ENCODE measurements at places on chromosomes 12 and 14. TPM values are rescaled to one million over a fixed set of nuclear protein-coding genes. Genes with fewer than 3 reads are reported as not detected.

DNA sequence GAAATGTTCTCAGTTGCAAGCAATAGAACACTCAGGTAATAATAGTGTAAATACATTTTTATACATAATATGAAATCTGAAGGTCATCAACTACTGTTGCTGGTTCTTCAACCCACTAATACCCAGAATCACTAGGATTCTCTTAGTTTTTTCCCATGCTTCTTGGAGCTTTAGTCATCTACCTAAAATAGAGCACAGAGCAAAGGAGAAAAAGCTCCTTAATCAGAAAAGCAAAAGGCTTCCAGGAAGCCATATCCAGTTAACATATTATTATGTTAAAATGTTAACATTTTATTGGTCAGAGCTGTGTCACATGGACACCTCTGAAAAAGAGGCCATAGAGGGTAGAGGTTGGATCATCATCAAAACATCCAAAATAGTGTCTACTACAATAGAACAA lies 57.0 kb downstream of the CCER1 start:
- DNase-seq = no peak

DNA sequence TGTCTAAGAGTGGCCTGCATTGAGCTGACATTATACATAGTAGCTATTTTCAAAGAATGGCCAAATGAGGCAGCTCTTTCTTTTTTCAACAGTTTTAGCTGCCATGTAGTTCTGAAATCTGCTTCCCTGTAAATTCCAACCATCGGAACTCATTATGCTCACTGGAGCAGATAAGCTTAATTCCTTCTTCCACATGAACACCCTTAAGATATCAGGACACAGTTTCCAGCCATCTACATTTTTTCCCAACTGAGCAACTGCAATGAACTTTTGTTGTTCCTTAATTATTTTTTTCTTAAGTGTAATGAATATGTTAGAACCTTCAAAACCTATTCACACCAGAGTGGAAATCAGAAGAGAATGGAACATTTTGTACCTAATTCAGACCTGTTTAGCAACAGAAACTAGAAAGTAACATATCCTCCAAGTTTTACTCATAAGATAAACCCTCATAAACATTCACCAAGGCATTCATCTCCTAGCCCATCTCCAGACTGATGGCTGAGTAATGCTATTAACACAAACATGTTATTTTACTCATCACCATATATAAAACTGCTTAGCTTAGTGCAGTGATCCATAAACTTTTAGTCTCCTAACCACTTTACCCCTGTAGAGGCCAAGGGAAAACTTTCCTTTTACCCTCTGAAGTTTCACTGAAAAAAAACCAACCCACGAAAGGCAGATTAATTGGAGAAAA lies 296.1 kb upstream of the SYT1 start:
- DNase-seq = no peak

GRCh38 chr14:35969310-35969709 lies 143.2 kb downstream of the BRMS1L start:
- no peak for DNase-seq

DNA sequence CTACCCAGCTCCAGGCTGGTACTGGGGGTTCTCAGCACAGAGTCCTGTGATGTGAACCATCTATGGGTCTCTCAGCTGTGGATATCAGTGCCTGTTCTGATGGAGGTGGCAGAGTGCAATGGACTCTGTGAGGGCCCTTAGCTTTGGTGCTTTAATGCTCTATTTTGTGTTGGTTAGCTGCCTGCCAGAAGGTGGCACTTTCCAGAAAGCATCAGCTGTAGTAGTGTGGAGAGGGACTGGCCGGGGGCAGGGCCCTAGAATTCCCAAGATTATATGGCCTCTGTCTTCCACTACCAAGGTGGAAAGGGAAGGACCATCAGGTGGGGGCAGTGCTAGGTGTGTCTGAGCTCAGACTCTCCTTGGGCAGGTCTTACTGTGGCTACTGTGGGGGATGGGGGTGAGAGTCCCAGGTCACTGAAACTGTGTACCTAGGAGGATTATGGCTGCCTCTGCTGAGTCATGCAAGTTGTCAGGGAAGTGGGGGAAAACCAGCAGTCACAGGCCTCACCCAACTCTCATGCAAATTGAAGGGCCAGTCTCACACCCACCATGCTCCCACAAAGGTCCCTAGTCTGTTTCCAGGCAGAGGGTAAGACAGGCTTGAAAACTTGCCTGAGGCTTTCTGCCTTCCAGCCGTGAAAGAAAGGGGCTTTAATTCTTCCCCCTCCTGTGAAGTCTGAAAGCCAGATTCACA lies 878.1 kb downstream of the C12orf50 start:
- no peak for DNase-seq

- no peak for DNase-seq
Observed at GRCh38 chr14:50785457-50786063, 45.4 kb downstream of the NIN start.

- DNase-seq = no peak
Observed at GRCh38 chr12:74170645-74171477, 366.8 kb upstream of the ATXN7L3B start.

- no peak for DNase-seq
Observed at GRCh38 chr14:101301011-101301410, 260.3 kb upstream of the DIO3 start.

DNA sequence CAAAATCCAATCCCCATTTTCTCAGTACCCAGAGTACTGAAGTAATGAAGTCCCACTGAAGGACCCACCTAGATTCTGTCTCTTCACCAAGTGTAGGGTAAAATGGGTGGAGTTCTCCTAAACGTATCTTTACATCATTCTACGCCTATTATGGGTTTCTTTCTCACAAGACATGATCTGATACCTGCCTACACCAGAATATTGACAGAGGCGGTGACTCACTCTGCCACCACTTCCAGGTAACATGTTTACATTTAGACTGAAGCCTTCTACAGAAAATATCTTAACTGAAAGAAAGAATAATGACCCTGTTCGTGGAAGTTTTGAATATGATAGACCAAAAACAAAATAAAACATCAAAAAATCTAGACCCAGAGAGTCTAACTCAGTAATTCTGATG lies 89.8 kb downstream of the BTG1 start:
- DNase-seq = no peak

- DNase-seq = no peak
Observed at GRCh38 chr14:31068235-31068634, 42.1 kb upstream of the STRN3 start.

RDH16 gene
- total RNA-seq = 0.58 TPM

DNA sequence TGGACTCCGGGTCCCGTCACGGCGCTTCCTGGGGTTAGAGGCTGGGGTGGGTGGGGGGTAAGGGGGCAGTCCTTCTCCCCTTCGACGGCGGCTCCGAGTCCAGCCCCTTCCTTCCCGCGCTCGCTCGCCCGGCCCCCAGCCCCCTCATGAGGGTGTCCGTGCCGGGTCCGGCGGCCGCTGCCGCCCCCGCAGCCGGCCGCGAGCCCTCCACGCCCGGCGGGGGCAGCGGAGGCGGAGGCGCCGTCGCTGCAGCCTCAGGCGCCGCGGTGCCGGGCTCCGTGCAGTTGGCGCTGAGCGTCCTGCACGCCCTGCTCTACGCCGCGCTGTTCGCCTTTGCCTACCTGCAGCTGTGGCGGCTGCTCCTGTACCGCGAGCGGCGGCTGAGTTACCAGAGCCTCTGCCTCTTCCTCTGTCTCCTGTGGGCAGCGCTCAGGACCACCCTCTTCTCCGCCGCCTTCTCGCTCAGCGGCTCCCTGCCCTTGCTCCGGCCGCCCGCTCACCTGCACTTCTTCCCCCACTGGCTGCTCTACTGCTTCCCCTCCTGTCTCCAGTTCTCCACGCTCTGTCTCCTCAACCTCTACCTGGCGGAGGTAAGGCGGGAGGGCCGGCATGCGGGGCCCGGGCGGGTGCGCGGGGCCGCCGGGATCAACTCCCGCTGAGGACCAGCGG lies 500 bp downstream of the GPR137C start:
- DNase-seq = no peak

GRCh38 chr14:87971010-87971409 lies 22.0 kb downstream of the GALC start:
- no peak for DNase-seq

LRP1 gene
- total RNA-seq = 146 TPM

DNA sequence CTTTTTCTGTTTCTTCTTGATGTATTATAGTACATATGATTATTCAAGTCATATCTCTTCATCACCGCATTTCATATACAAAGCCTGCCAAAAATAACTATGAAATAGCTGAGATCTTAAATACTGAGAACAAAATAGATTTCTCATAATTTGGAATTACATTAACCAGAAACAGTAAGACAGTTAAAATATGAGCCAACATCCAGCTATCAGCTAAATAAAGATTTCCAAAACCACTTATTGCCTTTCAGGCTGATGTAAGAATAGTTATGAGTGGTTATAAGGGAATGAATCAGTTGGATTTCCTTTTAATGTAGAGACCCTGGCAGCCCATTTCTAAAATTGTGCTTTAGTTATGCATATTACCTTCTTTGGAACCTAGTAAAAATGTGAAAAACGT lies 47.4 kb downstream of the TMEM117 start:
- no peak for DNase-seq

KLHDC1 gene
- total RNA-seq = 21.6 TPM

DNA sequence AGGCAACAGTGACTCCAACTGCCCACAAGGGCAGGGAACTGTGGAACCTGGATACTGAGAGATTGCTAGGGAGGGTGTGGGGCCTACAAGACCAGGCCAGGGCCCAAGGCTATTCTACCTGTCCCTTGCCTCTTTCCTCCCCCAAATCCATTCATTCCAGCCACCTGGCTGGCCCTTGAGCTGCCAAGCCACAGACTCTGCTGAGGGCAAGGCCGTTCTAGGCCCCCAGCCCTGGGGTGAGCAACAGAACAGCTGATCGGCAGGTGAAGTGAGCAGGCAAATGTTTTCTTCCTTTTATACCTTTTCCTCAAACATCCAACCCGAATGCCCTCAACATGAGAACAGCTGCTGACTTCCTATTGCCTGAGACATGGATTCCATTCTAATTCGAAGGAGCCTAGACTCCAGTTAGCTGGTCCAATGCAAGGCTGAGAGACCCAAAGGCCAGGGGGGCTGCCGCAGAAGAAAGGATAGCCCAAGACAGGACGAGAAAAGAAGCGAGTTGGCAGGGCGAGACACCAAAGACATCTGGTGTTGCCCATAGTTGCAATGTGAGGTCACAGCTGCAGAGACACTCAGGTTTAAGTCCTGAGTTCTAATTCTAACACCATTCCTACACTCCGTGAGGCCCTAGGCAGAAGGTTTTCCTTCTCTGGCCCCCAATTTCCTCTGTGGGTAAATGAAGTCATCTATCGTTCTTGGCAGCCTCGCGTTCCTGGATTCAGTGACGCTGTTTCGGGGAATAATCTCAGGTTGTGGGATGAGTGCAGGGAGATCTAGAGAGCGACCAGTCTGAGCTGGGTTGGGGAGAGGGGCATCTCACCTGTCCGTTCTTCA lies 1.7 kb downstream of the C1QL4 start:
- no peak for DNase-seq

GRCh38 chr12:65152596-65152995 lies 16.8 kb upstream of the LEMD3 start:
- no peak for DNase-seq

TNS2 gene
- total RNA-seq = 57.9 TPM

GPD1 gene
- 2.2 TPM for total RNA-seq

RAD9B gene
- total RNA-seq = 2.1 TPM

DNA sequence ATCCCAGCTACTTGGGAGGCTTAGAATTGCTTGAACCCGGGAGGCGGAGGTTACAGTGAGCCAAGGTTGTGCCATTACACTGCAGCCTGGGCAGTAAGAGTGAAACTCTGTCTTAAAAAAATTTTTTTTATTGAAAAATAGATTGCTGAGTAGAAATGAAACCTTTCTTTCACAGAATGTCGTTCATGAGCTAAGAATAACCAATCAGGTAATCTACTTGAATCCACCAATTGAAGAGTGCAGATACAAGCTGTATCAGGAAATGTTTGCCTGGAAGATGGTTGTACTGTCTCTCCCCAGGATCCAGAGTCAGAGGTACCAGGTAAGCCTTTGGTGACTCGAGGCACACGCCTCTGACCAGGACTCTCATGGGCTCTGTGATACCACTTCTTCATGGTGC lies 27.0 kb downstream of the DYNC1H1 start:
- no peak for DNase-seq

DNA sequence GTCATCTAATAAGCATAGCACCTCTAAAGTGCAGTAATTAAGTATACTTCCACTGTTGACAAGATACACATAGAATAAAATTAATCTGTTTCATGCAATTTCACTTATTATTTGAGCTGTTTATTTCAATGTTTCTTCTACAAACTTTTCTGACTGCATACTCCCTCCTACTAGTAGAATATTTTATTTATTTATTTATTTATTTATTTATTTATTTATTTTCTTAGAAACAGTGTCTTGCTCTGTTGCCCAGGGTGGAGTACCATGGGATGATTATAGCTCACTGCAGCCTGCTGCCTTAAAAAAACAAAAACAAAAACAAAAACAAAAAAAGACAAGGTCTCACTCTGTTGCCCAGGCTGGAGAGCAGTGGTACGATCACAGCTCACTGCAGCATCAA lies 68.4 kb upstream of the KITLG start:
- no peak for DNase-seq

VASH1 gene
- 17.3 TPM for total RNA-seq

GDF3 gene
- not detected for total RNA-seq

CD163 gene
- total RNA-seq = 19.1 TPM

- no peak for DNase-seq
Observed at GRCh38 chr14:100239211-100239839, 381 bp downstream of the YY1 start.

DNA sequence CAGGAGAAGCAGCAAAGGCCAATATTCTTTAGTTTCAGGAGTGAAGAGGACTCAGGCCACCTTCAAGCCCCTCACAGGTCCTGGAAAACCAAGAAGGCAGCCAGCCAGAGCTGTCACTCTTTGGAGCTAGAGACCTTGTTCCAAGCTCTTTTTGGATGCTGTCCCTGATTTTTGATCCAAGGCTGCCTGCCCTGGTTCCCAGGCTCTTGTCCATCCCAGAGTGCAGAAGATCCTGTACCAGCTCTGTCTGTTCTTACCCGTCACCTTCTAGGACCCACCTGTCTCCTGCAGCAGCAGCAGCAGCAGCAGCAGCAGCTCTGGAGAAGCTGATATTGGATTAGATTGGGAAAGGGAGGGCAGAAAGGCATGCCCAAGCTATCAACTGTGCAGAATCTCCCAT lies 157.1 kb upstream of the NEDD1 start:
- no peak for DNase-seq

- peak; percentile 14 for DNase-seq
Observed at GRCh38 chr12:119208626-119209061, 29.9 kb downstream of the HSPB8 start.

SLC10A1 gene
- not detected for total RNA-seq

- DNase-seq = no peak
Observed at GRCh38 chr12:45668641-45669040, 60.9 kb upstream of the ARID2 start.

GRCh38 chr12:31954925-31955858 lies 4.0 kb upstream of the RESF1 start:
- no peak for DNase-seq

PMEL gene
- 1.5 TPM for total RNA-seq

DNA sequence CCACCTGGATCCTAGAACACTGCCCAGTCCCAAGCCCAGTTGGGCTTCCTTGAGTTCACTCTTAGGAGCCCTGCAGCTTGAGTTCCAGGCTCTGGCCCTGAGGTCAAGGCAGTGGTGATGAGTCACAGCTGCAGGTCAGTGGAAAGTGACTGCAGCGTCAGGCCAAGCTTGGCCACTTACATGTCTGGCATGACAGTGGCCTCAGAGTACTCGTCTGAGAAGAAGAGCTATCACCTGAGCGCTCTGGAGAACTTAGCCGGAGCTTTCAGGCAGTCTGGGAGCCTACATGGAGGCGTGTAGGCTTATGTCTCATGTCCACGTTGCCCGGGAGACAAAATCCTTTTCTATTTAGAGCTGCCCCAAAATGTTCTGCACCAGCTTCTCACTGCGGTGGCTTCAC lies 75.6 kb downstream of the ARL6IP4 start:
- no peak for DNase-seq
